Activated naive CD8-positive, alpha-beta T cell treated with anti-CD3 and anti-CD28 coated beads for 36 hours (primary cell): ENCODE measurements at places on chromosomes 16 and 17. TPM values are rescaled to one million over a fixed set of nuclear protein-coding genes. Genes with fewer than 3 reads are reported as not detected.
A peak's percentile ranks its signal among the peaks of the same experiment; 100 is the strongest.

Gene PRR14
- total RNA-seq = 90.1 TPM

GRCh38 chr17:68383443-68384321, 73.6 kb downstream of the WIPI1 start:
- H3K36me3 ChIP-seq = no peaks in the 10 kb centered on the region
- peak; percentile 26 for DNase-seq
- H3K27me3 ChIP-seq = no peaks in the 10 kb centered on the region
- peaks cover 19% of the 10 kb centered on the region for H3K4me1 ChIP-seq
- peak overlapping the region; percentile 7 for H3K27ac ChIP-seq
- no peak overlapping the region for H3K4me3 ChIP-seq

Gene KDM6B
- total RNA-seq = 47.6 TPM

GRCh38 chr17:51673070-51673469, 412.7 kb downstream of the UTP18 start:
- no peaks in the 10 kb centered on the region for H3K4me1 ChIP-seq
- no peak overlapping the region for H3K4me3 ChIP-seq
- no peaks in the 10 kb centered on the region for H3K27me3 ChIP-seq
- no peak for DNase-seq

- DNase-seq = no peak
- H3K36me3 ChIP-seq = no peaks in the 10 kb centered on the region
These were observed 219.7 kb downstream of the TMEM114 start for GRCh38 chr16:8370374-8371270.

DNA sequence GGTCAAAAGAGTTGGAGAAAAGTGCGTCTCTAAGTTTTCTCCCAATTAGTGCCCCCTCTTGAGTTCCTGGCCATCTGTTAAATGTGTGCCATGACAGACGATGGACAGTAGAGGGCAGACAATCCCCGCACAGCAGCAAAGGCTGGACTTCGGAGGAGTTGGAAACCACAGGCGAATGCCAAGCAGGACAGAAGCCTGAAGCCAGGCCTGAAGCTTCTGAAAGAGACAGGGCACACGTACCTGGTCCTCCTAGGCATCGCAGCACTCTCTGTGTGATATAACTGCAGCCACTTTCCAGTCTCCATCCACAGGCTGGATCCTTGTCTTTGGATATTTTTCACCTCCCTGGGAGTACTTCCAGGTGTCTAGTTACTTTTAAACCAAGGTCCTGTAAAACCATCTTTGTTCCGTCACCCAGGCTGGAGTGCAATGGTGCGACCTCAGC, 14.5 kb downstream of the C17orf100 start:
- H3K36me3 ChIP-seq = no peaks in the 10 kb centered on the region
- no peaks in the 10 kb centered on the region for H3K27me3 ChIP-seq
- H3K4me1 ChIP-seq = peaks cover 11% of the 10 kb centered on the region
- DNase-seq = peak; percentile 44
- no peak overlapping the region for H3K27ac ChIP-seq
- H3K4me3 ChIP-seq = no peak overlapping the region

DNA sequence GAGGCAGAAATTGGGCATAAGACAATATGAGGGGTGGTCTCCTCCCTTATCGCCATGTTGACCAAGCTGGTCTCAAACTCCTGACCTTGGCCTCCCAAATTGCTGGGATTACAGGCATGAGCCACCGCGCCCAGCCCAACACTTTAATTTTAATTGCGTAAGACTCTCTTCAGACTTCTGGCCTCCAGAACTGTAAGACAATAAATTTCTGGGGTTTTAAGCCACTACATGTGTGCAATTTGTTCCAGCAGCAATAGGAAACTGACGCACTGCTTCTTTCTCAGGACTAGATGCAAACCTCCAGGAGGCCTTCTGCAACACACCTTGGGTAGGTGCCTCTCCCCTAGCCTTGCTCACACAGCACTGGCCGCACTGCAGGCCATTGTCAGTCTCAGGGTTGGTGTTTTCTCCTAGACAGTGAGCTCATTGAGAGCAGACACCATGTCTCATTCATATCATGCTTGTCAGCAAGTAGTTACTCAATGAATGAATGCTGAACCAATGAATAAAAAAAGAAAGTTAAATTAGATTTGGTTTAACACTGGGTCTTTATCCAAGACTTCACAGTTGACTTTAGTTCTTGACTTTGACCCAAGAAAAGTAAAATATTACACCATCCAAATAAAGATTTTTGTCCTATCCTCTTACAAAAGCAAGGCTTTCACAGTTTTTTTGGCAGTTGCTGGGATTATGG, 5.5 kb upstream of the ACSF2 start:
- no peak for DNase-seq
- H3K4me3 ChIP-seq = no peak overlapping the region
- H3K36me3 ChIP-seq = peaks cover 5% of the 10 kb centered on the region
- peak overlapping the region; percentile 86 for H3K27ac ChIP-seq

- H3K27me3 ChIP-seq = no peaks in the 10 kb centered on the region
- H3K36me3 ChIP-seq = peaks cover 12% of the 10 kb centered on the region
- H3K27ac ChIP-seq = peak overlapping the region; percentile 56
These were observed 10.2 kb downstream of the FLII start for GRCh38 chr17:18248300-18248731.

Gene SOCS7
- 17.3 TPM for total RNA-seq

GRCh38 chr17:79046197-79046915, 22.4 kb downstream of the C1QTNF1 start:
- H3K27me3 ChIP-seq = peaks cover 17% of the 10 kb centered on the region
- H3K36me3 ChIP-seq = no peaks in the 10 kb centered on the region
- DNase-seq = no peak
- no peak overlapping the region for H3K4me3 ChIP-seq

DNA sequence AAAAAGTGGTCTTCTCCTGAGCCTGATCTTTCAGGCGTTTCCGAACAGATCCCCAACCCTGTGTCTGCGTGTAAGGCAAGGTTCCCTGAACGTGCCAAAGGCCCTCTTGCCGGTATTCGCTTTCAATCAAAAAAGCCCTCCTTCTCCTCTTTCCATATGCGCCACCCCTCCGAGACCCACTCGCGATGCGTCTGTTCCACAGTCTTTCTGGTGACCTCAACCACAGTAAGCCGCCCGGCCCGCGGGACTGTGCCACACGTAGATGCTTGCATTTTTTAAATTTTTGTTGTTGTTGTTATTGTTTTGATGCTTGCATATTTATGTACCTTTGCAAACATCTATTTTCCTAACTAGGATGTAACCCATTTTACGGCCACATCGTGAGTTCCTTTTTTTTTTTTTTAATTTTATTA, 607 bp upstream of the PRPSAP1 start:
- no peaks in the 10 kb centered on the region for H3K27me3 ChIP-seq
- peaks cover 2% of the 10 kb centered on the region for H3K36me3 ChIP-seq
- no peak for DNase-seq
- H3K4me3 ChIP-seq = peak overlapping the region; percentile 87
- H3K27ac ChIP-seq = peak overlapping the region; percentile 98

Gene CHST6
- total RNA-seq = not detected

Gene RNF43
- total RNA-seq = 0.48 TPM

Gene FMNL1
- 219 TPM for total RNA-seq

DNA sequence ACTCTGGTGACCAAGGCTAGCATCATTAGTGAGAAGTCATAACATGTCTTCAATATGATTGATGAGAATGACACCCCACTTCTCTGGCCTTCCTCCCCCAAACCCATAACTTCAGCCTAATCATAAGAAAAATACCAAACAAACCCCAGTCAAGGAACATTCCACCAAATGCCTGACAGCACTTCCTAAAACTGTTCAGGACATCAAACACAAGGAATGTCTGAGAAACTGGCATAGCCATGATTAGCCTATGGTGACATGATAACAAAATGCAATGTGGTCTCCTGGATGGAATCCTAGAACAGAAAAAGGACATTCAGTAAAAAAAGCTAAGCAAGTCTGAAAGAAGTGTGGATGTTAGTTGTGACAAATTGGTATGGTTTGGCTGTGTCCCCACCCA, 24.7 kb upstream of the TBX4 start:
- H3K4me1 ChIP-seq = no peaks in the 10 kb centered on the region
- DNase-seq = no peak
- no peaks in the 10 kb centered on the region for H3K36me3 ChIP-seq
- H3K27ac ChIP-seq = no peak overlapping the region
- H3K4me3 ChIP-seq = no peak overlapping the region
- peaks cover 24% of the 10 kb centered on the region for H3K27me3 ChIP-seq

Gene NLK
- total RNA-seq = 9.6 TPM

DNA sequence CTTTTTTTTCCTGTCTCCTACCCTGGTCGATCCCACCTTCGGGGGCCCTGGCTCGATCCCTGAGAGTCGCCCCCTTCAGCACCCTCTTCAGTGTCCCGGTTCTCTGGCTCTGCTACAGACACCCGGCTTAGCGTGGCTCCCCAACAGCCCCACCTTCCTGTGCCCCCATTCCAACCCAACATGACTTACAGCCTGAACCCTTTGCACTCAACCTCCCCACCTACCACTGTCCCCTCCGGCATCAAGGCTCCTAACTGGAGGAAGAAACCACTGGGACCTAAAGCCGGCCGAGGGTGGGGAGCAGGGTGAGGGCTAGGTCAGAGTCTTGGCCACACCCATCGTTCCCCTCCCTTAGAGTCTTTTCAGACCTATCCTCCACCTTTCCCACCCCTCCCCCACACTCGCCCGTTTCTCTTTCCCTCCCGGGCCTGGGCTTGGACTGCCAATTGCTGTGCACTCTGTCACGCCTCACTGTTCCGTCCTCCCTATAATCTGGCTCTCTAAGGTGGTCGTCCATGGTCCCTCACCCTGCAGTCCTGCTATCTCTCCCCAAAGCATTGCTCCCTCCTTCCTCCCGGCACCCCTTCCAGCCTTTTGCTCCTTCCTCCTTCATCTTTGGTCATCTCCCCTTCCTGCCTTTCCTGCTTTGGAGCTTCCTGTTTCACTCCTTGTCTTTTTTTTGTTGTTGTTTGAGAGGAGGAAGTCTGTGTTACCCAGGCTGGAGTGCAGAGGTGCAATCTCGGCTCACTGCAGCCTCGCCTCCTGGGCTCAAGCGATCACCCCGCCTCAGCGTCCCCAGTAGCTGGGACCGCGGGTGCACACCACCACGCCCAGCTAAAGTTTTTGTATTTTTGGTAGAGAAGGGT, 890 bp upstream of the CLDN7 start:
- H3K27ac ChIP-seq = no peak overlapping the region
- peaks cover 18% of the 10 kb centered on the region for H3K27me3 ChIP-seq
- H3K36me3 ChIP-seq = peaks cover 6% of the 10 kb centered on the region
- peak overlapping the region; percentile 66 for H3K4me3 ChIP-seq
- no peak for DNase-seq

- H3K27me3 ChIP-seq = peaks cover 3% of the 10 kb centered on the region
- no peak for DNase-seq
- H3K36me3 ChIP-seq = no peaks in the 10 kb centered on the region
- H3K4me1 ChIP-seq = no peaks in the 10 kb centered on the region
- no peak overlapping the region for H3K4me3 ChIP-seq
These were observed 292.3 kb downstream of the SHISA9 start for GRCh38 chr16:13193721-13194120.

GRCh38 chr16:3170440-3171180, 17.4 kb upstream of the OR1F1 start:
- DNase-seq = peak; percentile 42
- H3K36me3 ChIP-seq = peaks cover 2% of the 10 kb centered on the region
- H3K27me3 ChIP-seq = peaks cover 60% of the 10 kb centered on the region
- H3K4me3 ChIP-seq = peak overlapping the region; percentile 78

GRCh38 chr17:49240619-49241018, 10.0 kb upstream of the PHOSPHO1 start:
- H3K4me1 ChIP-seq = no peaks in the 10 kb centered on the region
- no peaks in the 10 kb centered on the region for H3K27me3 ChIP-seq
- H3K27ac ChIP-seq = no peak overlapping the region
- H3K4me3 ChIP-seq = no peak overlapping the region
- no peaks in the 10 kb centered on the region for H3K36me3 ChIP-seq

Gene PRAC2
- total RNA-seq = not detected
